ENCODE measurements at places on chromosomes 7 and 10.

DNA sequence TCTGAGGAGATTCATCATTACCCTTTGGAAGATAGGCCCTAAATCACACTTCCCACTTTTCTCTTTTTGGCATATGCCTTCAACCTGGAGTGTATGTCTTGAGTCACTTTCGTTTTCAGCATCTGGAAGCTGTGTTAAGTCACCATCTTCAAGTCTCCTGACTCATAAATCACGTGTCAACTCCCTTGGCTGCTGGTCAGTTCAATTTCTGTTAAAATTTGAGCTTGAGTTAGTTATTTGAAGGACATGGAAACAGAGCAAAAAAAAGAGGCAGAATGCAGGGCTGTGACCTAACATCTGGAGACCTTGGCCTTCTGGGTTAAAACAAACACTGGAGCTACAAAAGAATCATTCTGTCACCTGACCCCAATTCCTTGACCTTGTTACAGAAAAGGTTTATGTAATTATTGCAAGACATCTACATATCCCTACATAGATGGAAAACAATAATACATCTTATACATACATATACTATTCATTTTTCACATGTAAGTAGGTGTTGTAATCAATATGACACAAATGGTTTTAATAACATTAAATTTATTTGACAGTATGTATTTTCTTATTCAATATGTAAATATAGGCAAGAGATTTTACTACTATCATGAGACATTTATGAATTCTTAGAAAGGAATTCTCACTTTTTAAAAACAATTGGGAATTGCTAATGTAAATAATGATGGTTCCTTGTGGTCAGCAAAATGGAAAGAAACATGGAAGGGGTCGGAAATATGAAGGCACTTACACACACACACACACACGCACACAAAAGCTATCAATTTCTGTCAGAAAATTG, 169.7 kb upstream of the PHYHIPL start:
- peak; percentile 48 for ATAC-seq

DNA sequence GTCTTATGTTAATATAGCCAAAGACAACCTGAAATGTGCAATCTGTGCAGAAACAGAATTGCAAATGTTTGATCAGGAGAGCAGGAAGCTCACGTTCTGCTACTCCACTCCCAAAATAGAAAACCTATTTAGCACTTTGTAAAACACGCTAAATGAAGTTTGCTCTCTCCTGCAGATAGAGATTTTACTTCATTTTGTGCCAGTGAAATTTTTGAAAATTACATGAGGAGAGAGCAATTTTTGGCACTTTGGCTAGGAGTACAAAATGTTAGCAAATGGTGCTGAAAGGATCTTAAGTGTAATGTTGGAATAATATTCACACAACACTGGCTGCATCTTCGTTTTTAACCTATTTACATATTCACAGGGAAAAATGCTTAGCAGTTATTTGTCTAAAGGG, 61.9 kb downstream of the SEM1 start:
- no peak for ATAC-seq

GRCh38 chr10:126639084-126639483, 31.4 kb downstream of the C10orf90 start:
- no peak for ATAC-seq

GRCh38 chr7:107687656-107688055, 27.0 kb downstream of the SLC26A4 start:
- no peak for ATAC-seq

GRCh38 chr7:113084496-113085172, 2.0 kb downstream of the GPR85 start:
- ATAC-seq: no peak

DNA sequence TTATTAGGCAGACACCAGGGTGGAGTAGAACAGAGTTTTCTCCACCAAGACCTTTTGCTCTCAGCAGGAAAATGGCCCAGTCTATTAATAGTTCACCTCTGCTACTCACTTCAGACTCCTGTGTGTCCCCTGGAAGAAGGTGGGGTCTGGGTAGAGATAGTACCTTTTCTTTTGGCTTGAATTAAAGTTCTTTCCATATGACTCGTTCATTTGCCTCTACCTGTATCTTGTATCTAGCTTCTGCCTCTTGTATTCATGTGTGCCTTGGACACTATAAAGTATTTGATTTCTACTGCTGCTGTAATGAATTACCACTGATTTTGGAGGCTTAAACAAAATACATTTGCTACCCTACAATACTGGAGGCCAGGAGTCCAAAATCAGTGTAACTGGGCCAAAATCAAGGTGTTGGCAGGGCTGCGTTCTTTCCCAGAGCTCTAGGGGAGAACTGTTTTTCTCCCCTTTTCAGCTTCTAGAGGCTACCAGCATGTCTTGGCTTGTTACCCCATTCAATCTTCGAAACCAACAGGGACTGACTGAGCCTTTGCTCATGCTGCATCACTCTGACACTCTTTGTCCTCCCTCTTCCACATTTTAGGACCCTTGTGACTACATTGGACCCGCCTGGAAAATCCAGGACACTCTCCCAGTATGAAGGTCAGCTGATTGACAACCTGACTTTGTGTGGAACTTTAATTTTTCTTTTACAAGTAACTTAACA, 155.6 kb upstream of the PRSS58 start:
- ATAC-seq: no peak

GRCh38 chr10:131838966-131839742, 61.7 kb upstream of the PPP2R2D start:
- no peak for ATAC-seq

DNA sequence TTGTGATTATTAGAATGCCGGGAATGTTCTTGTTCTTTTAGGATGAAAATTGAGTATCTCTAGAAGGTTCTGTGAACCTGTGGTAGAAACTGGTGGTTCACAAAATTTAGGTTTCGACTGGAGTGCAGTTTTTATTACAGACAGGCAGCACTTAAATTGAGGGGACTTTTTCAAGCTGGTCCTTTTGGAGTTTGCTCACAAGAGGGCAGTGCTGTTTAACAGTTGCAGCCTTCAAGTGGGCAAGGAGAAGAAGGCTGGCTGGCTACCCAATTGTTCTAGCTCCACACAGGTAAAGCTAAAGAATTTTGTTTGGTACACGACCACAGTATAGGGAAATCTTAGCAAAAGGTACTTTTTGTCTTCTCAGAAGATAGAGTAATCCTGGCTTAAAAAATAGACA, 233.6 kb downstream of the SNX13 start:
- peak; percentile 97 for ATAC-seq

DNA sequence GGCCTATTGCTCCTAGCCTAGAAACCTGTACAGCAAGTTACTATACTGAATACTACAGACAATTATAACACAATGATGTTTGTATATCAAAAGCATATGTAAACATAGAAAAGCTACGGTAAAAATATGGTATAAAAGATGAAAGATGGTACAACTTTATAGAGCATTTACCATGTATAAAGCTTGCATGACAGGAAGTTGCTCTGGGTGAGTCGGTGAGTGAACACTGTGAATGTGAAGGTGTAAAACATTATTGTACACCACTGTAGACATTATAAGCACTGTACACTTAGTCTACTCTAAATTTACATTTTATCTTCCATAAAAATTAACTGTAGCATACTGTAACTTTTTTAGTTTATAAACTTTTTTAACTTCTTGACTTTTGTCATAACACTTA, 674.3 kb upstream of the ZWINT start:
- ATAC-seq: no peak

DNA sequence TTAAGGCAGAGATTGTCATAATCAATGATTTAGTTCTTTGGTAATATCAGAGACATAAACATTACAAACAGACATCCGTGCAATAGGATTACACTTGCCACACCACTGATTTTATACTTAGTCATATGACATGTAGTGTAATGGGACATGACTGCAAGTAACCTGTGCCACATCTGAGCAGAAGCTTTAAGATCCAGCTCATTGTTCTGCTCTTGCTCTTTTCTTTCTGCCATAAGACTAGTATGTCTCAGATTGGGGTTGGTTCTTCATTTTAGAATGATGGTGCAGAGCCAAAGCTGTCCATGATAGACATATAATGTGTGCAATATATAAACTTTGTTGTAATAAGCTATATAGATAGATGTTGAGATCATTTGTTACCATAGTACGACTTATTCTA, 119.7 kb upstream of the SEMA3A start:
- no peak for ATAC-seq

- ATAC-seq: no peak
Measured at GRCh38 chr10:42830237-42830636, 47.6 kb downstream of the BMS1 start.

- ATAC-seq: no peak
Measured at GRCh38 chr7:158109364-158110033, 478.1 kb downstream of the PTPRN2 start.

GRCh38 chr10:72263613-72264241, 10.0 kb upstream of the DDIT4 start:
- no peak for ATAC-seq

DNA sequence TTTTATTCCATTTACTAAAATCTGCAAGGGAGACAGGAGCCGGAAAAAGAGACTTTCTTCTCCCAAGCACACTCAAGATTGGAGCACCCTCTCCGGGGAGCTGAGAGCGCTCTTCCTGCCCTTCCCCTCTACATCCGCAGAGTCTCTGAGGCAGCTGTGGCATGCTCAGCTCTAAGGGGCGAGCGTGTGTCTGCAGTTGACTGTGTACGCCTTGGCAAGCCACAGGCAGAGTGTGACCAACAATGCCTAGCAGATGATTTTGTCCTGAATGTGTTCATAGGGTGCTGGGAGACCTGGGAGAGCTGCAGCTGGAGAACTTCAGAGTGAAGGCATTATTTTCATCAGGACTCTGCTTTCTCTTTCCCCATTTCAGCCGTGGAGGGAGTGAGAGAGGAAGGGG, 20.7 kb downstream of the MTURN start:
- ATAC-seq: no peak

DNA sequence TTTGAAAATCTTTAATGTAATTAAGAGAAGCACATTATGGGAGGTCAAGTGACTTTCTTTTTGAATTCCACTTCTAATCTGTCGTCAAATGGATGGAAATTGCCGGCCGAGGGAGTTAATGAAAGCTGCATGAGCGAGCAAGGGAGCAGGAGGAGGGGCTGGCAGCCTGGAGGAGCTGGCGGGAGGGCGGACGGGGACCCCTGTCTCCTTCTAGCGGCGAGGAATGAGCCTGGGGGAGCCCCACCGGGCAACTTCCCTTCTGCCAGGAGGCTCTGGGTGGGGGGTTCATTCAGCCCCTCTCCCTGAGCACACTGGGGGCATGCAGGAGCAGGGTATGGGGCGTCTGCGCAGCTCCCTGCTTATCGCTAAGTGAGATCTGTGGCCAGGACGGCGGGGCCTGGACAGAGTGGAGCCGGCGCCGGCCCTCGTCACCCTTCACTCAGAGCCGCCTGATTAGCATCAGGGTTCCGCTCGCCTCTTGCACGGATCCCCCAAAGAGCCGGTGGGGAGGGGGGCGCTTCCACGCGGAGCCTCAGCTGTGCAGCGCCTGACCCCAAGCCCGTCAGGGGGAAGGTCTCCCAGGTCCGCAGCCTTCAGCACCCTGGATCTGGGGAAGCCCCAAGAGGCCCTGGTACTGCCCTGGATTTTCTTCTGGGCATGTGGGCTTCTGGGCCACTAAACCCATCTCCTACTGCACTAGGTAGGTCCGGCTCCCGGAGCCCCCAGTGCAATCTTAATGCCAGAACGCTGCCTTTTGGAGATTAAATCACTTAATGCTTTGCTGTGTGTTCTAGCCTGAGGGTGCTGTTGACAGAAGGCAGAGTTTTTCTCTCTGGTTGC, 680.8 kb downstream of the LRMDA start:
- peak; percentile 79 for ATAC-seq
